ENCODE measurements at places on chromosomes 13 and 19.

DNA sequence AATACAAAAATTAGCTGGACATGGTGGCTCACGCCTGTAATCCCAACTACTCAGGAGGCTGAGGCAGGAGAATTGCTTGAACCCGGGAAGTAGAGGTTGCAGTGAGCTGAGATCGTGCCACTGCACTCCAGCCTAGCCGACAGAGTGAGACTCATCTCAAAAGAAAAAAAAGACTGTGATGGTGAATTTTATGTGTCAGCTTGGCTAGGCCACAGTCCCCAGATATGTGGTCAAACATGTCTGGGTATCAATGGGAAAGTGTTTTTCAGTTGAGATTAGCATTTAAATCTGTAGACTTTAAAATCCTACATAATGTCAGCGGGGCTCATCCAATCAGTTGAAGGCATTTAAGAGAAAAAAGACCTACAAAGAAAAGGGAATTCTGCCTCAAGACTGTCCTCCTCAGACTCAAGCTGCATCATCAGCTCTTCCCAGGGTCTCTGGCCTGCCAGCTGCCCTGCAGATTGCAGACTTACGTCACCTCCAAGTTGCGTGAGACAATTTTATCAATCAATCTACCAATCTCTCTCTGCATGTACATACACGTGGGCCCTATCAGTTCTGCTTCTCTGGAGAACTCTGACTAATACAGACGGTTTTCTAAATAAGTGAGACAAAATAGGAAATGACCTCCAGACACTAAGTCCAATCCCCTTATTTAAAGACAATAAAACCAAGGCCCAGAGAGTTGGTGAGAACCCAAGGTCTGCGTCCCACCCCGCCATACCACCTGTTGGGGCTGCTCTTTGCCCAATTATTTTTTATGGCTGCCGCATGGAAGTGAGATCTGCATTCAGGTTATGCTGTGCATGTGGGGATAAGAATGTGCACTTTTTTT, 99.2 kb downstream of the ABCC4 start:
- no peak for DNase-seq

GRCh38 chr13:46327246-46327645, 59.8 kb downstream of the RUBCNL start:
- no peak for DNase-seq

GRCh38 chr19:19696386-19696785, 27.7 kb downstream of the ZNF101 start:
- DNase-seq: no peak

GRCh38 chr13:77696879-77697216, 639 bp upstream of the SLAIN1 start:
- no peak for DNase-seq

GRCh38 chr19:23474172-23474571, 78.9 kb upstream of the ZNF91 start:
- DNase-seq: no peak

DNA sequence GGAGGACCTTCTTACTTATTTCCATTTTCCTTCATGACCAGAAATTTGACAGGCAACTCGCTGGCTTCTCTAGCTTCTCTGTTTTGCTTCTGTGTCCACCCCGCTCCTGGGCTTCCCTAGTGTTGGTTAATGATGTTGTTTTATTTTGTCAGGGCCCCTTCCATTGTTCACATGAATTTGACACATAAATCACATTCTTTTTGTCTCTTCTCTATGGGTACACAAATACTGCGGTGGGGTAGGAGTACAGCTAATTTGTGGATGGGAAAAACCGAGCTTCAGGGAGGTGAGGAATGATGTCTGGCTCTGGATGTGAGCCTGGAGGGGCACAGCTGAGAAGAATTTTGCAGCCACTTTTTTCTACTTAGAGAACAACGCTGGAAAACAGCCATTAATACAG, 199.8 kb downstream of the DNAJC15 start:
- DNase-seq: no peak

DNA sequence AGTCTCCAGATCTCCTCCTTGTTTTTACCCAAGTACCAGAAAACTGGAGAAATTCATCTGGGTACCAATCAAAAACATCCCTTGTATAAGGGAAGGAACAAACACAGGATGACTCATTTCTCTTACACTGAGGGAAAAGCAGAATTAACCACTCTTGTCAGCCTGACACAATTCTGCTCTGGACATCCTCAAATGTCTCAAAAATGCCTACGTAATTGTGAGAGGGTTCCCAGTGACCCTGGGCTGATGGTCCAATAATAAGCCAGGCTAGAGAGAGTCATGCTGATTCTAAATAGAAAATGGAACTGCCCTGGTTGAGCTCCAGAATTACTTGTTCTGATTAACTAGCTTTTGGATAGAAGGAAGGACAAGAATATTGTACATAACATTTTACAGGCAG, 14.5 kb downstream of the ZNF708 start:
- no peak for DNase-seq

- no peak for DNase-seq
These were observed 107.4 kb upstream of the SLC7A1 start for GRCh38 chr13:29702912-29703351.

DNA sequence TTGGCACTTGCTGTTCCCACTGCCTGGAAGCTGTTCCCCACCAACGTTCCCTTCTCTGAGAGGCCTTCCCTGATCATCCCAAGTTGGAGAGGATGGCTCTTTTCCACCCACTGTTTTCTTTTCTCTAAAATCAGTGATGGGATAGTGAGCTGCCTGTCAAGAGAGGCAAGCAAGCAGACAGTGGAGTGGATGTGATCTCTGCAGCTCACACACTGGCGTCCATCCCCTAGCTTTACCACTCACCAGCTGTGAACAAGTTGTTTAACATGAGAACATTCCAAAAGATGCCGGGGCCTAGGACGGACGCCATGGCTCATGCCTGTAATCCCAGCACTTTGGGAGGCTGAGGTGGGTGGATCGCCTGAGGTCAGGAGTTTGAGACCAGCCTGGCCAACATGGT, 28.0 kb upstream of the SEMA6B start:
- no peak for DNase-seq

DNA sequence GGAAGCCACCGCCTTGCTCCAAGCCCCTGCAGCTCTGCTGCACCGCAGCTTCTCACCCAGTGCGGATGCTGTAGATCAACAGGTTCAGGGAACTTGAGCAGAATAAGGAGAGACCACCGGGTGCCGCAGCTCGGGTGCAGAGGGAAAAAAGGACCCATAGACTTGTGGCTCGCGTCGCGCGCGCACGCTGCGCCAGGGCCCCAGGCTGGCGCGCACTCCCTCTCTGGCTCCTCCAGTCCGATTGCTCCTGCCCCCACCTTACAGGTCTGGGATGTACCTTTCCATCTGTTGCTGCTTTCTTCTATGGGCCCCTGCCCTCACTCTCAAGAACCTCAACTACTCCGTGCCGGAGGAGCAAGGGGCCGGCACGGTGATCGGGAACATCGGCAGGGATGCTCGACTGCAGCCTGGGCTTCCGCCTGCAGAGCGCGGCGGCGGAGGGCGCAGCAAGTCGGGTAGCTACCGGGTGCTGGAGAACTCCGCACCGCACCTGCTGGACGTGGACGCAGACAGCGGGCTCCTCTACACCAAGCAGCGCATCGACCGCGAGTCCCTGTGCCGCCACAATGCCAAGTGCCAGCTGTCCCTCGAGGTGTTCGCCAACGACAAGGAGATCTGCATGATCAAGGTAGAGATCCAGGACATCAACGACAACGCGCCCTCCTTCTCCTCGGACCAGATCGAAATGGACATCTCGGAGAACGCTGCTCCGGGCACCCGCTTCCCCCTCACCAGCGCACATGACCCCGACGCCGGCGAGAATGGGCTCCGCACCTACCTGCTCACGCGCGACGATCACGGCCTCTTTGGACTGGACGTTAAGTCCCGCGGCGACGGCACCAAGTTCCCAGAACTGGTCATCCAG, 964 bp downstream of the PCDH17 start:
- no peak for DNase-seq

GRCh38 chr19:16435999-16436650, 35.6 kb downstream of the EPS15L1 start:
- no peak for DNase-seq

- DNase-seq: no peak
These were observed 404.7 kb downstream of the KCNRG start for GRCh38 chr13:50419896-50420295.

- DNase-seq: no peak
These were observed 1612.3 kb upstream of the PRR20A start for GRCh38 chr13:55528434-55528833.

- no peak for DNase-seq
These were observed 15.7 kb upstream of the OBI1 start for GRCh38 chr13:78674638-78675037.

DNA sequence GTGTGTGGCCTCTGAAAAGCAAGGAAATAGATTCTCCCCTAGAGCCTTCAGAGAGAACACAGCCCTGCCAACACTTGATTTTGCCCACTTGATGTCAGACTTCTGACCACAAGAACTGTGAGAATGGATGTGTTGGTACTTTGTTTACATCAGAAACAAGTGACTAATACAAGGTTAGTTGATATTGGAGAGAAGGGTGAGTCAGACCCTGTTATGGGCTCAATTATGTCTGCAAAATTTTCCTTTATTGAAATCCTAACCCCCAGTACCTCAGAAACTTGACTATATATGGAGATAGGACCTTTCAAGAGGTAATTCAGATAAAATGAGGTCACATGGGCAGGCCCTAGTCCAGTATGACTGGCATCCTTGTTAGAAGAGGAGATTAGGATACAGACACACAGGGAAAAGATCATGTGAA, 226.7 kb downstream of the RFC3 start:
- no peak for DNase-seq

- DNase-seq: no peak
These were observed 3.9 kb downstream of the SIAH3 start for GRCh38 chr13:45847554-45848224.

GRCh38 chr19:35299523-35300338, 7.8 kb downstream of the MAG start:
- DNase-seq: no peak

DNA sequence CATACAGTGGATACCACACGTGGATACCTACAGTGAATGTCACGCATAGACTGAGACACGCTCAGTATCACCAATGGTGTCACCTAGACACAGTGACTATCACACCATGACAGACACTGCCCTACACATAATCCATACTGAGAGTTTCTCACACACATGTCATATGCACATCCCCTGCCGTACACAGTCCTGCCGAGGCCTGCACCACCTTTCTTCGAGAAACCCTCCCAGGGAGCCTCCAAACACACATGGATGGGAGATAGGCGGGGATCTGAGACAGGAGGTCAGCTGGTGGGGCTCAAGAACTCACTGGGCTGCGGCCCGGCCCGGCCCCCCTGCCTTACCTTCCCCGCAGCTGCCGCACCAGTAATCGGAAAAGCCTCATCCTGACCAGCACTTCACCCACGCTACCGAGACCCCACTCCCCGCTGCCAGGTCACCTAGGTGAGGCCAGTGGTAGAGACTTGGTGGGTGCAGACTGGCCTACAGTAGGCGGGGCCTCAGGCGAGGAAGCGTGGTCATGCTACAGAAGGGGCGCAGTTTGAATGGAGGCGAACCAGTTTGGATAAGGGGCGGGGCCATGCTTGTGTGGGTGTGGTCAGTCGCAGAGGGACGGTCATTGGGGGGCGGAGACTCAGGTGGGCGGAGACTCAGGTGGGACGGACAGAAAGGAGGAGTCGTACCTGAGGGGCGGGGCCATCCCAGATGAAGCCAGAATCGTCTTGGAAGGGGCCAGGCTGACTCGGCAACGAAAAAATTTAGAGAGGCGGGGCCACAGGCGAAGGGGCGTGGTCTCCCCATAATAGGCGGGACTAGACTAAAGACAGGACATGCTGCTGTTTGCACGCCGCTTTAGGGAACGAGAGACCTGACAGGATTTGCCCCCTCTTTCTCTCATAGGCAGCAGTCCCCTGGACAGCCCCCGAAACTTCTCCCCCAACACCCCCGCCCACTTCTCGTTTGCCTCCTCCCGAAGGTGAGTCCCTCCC, 2.1 kb downstream of the MAST1 start:
- DNase-seq: peak; percentile 61

GRCh38 chr13:40069173-40070044, 413.9 kb downstream of the COG6 start:
- peak; percentile 47 for DNase-seq

DNA sequence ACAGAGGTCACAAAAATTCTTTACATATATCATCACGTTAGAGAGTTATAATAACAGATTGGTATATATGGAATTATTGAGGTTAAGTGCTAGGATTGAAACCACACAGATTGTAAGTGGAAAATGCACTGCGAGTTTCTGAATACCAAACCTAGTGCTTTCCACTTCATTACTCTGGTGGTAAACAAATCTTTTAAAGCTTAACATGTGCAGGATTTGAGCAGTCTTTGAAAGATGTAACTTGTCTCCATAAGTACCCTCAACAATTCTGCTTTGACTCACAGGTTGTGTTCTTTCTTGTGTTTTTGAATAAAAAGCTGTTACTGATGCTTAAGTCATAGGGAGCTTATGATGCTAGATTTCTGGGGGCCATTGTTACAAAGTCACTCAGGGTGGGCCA, 314.7 kb upstream of the DACH1 start:
- no peak for DNase-seq

GRCh38 chr13:41919031-41919740, 41.7 kb downstream of the VWA8 start:
- no peak for DNase-seq

- DNase-seq: no peak
These were observed 11.3 kb downstream of the GPR12 start for GRCh38 chr13:26749285-26749684.

All from stimulated activated CD4-positive, alpha-beta T cell treated with anti-CD3 and anti-CD28 coated beads, Interleukin-15, amount 100 ng/mL, for 48 hours (primary cell).